T-cell (primary cell): ENCODE measurements at places on chromosomes 1 and 21.

GRCh38 chr1:203428981-203429599, 46.5 kb upstream of the PRELP start:
- DNase-seq, result no peak

DNA sequence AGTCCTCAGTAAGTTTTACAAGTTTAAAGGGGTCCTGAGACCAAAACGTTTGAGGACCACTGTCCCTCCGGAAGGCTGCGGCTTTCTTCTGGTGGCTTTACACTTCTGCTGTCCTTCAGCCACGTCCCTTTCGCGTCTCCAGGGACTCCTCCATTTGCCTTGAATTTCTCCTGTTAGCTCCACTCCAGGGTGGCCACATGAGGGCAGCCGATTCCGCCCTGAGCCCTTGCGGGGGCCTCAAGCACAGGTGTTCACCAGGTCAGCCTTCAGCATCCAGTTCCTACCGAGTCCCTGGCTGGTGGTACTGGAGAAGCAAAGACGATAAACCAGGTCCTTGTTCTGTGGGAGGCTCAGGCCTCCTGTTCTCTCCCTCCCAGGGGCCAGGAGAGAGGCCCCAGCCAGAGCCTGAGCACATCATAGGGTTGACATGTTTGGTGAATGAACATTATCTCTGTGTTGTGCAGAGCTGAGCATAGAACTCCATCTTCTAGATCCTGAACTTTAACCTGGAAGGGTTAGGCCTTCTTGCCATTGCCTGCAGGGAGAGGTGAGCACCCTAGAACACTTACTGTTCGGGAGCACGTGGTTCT, 27.4 kb upstream of the COQ8A start:
- DNase-seq, result peak; percentile 19

- no peak for DNase-seq
Measured at GRCh38 chr1:94986783-94987182, 59.9 kb upstream of the CNN3 start.

DNA sequence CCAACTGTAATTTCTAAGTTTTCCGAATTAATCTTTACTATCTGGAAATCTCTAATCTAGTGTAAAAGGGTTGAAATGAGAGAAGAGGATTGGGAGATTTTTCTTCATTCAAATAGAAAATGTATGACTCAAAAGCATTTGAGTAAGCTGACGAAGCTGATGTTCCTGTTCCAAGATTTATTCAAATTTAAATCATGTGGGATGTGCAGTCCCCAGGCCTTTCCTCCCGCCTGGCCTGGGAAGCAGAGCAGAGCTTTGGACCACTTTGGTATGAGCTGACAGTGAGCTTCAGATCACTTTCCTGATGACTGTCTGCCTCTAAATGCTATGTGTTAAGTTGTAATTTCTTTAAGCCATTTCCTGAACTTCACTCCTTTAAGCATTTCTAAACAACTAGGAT, 192.0 kb downstream of the DHRS3 start:
- DNase-seq, result no peak

- DNase-seq, result no peak
Measured at GRCh38 chr1:205191622-205192021, 19.9 kb downstream of the DSTYK start.

DNA sequence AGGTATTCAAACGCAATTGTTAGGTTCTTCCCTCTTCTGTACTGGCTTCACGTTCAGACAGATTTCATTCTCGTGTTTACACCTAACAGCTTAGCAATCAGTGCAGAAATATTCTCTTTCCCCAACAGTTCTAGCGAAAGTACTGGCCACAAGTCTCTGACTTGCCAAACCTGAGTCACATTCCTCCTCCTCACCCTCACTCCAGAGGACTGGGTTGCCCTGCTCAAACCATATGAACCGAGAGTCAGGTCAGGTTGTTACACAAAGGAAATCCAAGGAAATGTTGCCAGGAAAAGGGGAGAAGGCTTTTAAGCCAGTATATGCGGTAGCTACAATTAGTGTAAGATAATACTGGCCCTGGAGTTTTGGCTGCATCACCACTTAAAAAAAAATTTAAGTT, 282.5 kb downstream of the RGS7 start:
- no peak for DNase-seq

DNA sequence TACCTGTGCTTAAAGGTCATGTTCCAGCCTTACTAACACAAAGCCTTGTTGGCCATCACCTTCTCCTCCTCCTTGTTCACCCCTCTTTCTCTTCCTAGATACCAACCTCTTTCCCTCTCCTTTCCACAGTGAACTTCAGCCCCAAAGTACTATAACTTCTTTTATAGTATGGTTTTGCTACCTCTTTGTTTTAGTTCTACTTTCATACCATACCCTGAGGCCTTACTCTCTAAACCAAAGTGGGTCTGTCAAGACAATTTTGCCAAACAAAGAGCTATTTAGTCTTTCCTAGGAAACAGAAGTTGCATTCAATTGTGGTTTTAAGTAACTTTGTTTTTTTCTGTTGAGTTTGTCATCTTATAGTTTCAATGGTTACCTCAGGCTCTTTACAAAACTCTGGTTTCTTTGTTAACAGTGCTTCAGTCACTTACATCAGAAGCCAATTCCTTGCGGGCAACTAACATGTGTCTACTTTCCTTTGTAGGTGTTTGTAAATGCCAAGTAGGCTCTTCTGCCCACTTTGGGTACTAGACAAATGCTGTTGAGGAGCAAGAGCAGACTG, 623.9 kb upstream of the PKN2 start:
- DNase-seq, result no peak

GRCh38 chr21:44052830-44053226, 40.7 kb downstream of the TRAPPC10 start:
- DNase-seq, result no peak

- DNase-seq, result no peak
Measured at GRCh38 chr1:232463225-232463624, 166.7 kb downstream of the SIPA1L2 start.

DNA sequence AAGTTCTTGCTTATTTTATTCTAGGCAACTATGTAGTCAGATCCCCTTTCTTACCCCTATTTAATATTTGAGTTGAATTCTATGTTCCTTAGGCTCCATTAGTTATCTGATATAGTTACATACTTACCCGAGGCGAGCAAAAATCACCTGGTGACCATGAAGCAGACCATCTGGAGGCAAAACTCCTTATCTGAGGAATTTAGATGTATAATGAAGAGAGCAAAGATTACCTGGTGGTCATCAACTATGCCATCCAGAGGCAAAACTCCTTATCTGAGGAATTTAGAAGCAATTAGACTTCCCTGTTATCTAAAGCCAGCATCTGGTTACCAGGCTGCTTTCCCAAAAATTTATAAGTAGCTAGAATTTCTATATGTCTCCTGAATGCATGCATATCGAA, 129.9 kb downstream of the PATJ start:
- DNase-seq, result no peak

GRCh38 chr1:173562813-173563212, 40.1 kb downstream of the SLC9C2 start:
- DNase-seq, result no peak

GRCh38 chr1:157878059-157878458, 36.5 kb upstream of the CD5L start:
- DNase-seq, result no peak

GRCh38 chr1:30909365-30910068, 959 bp upstream of the SDC3 start:
- no peak for DNase-seq

DNA sequence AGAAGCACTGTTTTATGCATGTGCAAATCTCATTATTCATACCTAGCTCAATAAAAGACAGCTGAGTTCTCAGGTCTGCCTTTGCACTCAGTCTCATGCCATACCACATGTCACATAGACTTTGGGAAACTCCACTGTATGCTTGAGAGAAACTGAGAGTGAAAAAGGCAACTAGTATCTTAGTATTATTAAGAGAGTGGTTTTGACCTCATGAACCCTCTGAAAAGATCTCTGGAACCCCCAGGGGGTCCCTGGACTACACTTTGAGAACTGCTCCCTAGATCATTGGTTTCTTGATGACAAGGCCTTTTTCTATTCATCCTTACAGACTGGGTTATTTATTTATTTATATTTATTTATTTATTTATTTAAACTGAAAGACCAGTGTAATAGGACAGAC, 3.7 kb upstream of the RHEX start:
- no peak for DNase-seq

DNA sequence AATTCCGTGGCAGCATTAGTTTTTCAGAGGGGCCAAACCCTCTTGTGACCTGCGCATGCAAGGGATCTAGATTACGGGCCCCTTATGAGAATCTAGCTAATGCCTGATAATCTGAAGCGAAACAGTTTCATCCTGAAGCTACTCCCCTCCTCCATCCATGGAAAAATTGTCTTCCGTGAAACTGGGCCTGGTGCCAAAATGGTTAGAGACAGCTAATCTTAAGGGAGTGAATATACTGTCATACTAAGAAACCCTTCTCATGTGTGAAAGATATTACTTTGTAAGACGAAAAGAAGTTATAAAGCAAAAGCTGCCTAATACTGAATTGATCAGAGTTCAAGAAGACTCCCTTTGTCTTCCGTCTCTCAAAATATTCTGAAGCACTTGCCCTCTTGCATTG, 166.3 kb downstream of the DUSP10 start:
- DNase-seq, result no peak

DNA sequence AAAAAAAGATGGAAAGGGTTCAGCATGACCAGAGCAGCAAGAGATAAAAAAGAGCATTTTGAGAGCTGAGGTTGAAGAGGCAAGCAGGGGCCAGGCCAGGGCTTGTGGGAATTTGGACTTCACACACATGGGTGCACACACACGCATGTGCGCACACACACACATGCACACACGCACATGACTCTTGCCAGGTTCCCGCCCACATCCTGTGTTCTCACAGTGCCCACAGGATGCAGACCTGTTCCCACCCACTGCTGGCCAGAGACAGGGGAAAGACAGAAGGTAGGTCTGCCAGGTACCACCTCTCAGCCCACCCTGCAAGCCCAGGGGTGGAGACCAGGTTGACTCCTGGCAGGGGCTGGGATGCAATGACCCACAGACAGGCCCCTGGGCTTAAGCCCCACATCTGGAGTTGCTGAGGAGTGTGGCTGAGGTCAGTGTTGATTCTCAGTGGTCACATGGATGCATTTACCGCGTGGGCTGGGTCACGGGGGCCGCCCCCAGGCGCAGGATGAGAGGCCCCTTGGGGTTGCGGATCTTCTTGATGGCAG, 4.4 kb downstream of the COL16A1 start:
- peak; percentile 15 for DNase-seq

DNA sequence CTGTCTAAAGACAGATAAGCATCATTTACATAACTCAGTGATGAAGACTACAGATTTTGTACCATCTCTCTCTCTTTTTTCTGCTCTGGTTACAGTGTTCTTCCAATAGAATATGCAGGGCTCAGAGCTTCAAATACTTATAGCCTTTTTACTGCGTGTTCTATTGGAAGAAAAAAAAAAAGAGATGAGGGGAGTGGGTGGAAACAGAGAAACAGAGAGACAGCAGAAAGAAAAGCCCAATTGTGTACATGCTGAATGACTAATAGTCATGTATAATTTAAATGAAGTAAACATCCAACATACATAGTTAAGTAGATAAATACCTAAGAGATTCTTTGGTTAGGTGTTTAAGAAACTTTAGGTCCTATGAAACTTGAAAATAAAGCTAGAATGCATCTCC, 151.9 kb downstream of the HMCN1 start:
- no peak for DNase-seq
